ENCODE measurements at places on chromosomes 4 and X.

DNA sequence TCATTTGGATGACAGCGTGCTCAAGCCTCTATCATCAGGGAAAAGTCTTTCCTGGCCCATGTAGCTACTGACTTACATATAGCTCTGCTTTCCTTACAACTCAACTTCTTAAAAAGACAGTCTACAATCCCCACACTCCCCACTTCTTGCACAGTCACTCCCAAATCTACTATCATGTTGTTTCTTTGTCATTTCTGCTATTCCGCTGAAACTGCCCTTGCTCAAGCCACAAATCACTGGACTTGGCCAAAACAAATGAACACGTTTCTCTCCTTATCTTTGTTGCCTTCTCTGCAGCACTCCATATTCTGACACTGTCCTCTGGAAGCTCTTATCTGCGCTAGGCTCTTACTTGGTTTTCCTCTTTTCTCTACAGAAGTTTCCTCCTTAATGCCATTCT is 28.2 kb downstream of the GPRIN3 start:
- no peak for DNase-seq

- DNase-seq: no peak
These were observed 532.8 kb downstream of the RPA4 start for GRCh38 chrX:97416461-97416860.

DNA sequence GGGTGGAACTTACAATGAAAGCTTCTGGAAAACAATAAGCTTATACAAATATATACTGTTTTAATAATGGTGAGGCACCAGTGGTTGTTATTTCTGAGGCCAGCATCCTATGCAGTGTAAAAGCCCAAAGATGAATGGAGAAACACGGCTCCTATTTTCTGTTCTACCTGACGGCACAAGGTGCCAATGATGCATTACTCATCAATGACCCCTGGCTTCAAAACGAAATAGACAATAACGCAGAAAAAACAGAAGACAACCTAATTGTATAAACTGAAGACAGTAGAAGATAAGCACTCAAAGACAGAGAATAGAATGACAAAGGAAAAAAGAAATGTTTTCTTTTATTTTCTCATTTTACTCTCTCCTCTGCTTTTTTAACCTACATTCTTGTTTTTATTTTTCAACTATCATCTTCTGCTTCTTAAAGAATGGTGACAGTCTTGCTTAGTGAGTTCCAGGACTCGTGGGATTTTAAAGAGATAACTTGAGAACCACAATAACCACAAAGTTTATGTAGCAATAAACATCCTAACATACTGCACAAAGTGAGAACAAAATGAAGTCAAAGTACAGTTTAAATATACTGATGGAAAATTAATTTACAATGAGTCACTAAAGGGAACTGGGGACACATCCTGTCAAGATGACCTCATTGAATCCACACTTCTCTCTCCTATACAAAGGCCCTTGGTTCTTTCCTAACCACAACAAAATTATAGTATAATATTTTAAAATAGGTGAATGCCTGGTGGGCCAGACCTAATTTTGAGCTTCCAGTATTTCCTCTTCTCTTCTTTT is 169.8 kb downstream of the BTC start:
- no peak for DNase-seq

DNA sequence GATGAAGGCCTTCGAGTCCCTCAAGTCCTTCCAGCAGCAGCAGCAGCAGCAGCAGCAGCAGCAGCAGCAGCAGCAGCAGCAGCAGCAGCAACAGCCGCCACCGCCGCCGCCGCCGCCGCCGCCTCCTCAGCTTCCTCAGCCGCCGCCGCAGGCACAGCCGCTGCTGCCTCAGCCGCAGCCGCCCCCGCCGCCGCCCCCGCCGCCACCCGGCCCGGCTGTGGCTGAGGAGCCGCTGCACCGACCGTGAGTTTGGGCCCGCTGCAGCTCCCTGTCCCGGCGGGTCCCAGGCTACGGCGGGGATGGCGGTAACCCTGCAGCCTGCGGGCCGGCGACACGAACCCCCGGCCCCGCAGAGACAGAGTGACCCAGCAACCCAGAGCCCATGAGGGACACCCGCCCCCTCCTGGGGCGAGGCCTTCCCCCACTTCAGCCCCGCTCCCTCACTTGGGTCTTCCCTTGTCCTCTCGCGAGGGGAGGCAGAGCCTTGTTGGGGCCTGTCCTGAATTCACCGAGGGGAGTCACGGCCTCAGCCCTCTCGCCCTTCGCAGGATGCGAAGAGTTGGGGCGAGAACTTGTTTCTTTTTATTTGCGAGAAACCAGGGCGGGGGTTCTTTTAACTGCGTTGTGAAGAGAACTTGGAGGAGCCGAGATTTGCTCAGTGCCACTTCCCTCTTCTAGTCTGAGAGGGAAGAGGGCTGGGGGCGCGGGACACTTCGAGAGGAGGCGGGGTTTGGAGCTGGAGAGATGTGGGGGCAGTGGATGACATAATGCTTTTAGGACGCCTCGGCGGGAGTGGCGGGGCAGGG is 568 bp downstream of the HTT start:
- DNase-seq: peak; percentile 62

DNA sequence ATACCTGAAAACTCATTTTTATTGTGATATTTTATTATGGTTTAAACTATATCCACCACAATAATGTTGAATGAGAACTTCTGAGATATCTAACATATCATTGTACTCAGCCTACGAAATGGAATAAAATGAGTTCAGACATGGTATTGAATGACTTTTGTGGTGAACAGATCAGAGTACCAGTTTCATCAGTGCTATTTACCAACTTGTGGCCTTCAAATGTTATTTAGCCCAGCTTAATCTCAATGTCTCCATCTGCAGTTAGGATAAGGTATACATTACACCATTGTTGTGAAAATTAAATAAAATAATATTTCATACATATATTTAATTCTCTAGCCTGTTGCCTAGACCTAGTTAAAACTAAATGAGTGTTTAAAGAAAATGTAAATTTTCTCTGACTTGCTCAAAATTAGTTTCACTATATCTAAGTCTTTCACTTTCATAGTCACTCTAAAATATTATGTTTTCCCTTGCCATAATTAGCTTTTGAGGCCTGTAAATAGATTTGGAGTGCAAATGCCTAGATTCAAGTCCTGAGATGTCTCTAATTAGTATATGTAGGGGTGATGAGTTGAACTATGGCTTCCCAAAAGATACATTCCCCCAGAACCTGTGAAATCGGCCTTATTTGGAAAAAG is 594.2 kb downstream of the STPG2 start:
- DNase-seq: no peak

GRCh38 chrX:38376747-38377146 is 24.3 kb downstream of the OTC start:
- no peak for DNase-seq

- DNase-seq: no peak
These were observed 356 bp downstream of the FRG1 start for GRCh38 chr4:189941005-189941450.

GRCh38 chr4:98352940-98353339 is 91.8 kb downstream of the RAP1GDS1 start:
- no peak for DNase-seq

- DNase-seq: no peak
These were observed 107.5 kb upstream of the STIM2 start for GRCh38 chr4:26753187-26753586.

DNA sequence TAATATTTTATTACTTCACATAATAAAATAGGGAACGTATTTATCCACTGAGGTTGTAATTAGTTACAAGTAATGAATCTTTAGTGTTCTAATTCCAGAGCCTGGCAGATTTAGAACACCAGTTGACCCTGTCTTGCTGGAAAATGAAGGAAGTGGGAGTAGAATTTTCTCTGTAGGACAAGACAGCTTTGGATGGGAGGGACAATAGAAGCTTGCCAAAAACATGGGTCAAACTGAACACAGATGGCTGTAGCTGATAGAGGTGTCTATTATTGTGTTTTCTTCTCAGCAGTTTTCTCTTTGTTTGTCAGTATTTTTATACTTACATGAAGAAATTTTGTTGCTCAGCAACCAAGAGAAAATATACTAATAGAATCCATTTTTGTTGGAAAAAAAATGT is 20.2 kb downstream of the FAT4 start:
- DNase-seq: no peak

DNA sequence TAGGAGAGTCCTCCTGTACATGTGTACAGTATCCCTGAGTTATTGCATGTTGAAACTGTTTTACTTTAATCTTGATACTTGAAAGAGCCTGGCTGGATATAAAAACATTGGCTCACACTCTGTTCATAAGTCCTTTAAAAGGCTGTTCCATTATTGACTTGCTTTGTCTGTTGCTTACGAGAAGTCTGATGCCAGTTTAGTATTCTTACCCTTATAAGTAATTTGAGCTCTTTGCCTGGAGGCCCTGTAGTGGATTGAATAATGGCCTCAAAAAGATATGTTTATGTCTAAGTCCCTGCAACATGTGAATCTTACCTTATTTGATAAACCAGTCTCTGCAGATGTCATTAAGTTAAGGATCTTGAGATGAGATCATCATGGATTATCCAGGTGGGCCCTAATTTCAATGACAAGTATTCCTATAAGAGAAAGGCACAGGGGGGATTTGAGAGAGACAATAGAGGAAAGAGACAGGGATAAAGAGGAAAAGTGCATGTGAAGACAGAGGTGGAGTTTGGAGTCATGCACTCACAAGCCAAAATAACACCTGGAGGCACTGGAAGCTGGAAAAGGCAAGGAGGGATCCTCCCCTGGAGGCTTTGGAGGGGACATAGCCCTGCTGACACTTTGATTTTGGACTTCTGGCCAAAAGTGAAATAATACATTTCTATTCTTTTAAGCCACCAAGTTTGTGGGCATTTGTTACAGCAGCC is 98.1 kb downstream of the IRF2 start:
- no peak for DNase-seq

DNA sequence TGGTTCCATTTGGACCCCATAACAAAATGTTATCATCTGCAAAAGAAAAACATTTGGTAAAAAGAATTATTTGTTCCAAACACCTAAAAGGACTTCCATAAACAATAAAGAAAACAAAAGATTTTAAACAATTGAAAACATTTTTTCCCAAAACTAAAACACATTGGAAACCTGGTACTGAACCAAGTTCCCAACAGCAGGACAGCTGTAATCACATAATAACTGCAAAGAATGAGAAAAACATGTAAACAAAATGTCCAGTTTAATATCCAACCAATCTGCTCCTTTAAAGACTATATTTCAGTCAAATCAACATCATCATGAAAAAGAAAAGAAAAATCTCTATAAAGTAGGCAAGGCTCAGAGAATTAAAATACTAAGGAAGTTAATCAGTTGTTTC is 36.3 kb downstream of the PRDM5 start:
- DNase-seq: no peak

DNA sequence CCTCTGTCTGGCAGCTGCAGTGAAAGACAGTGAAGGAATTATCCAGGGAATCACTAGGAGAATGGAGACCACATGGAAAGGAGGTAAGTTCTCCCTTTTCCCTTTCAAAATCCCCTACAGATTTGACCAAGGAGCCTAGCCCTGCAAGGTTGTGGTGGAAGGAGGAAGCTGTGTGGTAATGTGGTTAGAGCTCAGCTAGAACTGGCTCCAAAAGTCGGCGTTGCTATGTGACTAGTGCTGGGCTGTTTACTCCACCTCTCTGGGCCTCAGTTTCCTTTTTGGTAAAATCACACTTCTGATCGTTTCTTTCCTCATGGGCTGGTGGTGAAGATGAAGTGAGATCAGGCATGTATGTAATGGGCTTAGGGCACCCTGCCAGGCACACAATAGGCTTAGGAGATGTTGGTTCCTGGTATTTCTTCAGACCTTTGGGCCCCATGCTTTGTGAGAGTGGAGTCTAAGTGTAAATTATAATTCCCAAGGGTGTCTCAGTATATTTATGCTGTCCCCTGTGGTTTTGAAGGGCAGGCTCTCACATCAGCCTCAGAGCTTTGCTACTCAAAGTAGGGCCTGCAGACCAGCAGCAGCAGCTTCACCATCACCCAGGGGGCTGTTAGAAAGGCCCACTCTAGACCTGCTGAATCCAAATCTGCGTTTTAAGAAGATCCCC is 183.7 kb upstream of the BCOR start:
- peak; percentile 63 for DNase-seq

GRCh38 chr4:17587094-17587822 is 10.3 kb downstream of the LAP3 start:
- no peak for DNase-seq

DNA sequence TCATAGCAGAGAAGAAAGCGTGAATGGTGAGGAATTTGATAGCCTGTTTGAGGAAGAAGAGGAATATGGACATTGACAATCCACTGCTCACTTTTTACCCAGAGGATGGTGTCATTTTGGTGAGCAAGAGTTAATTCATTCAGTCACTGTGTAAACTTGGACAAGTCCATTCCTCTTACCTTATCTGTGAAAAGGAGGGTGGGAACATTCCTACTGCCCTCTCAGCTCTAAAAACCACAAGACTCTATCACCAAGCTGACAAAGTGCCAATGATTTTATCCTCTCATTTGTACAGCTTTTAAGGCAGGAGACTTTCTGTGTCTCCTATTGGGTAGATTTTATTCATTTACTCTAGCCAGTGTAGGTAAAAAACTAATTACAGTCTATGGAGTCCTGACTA is 103.8 kb downstream of the LUZP4 start:
- DNase-seq: no peak

DNA sequence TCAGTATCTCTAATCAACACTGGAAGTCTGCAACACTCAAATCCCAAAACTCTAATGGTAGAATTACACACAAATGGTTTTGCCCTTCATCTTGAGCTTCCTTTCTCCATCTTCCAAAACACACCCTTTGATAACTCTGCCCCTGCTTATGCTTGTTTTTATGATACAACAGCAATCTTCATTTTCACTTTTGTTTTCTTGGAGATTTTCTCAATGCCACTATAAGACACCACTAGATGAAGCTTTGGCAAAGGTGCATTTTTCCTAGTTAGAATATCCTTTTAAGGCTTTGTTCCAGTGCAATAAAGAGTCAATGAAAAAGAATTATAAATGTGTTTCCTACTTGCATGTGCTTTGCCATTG is 472.4 kb upstream of the NWD2 start:
- no peak for DNase-seq

- DNase-seq: peak; percentile 43
These were observed 4.2 kb upstream of the LEF1 start for GRCh38 chr4:108172753-108173598.

- no peak for DNase-seq
These were observed 20.1 kb upstream of the TCEAL4 start for GRCh38 chrX:103565197-103565596.

GRCh38 chrX:9867226-9867625 is 81.0 kb downstream of the SHROOM2 start:
- DNase-seq: no peak
